ENCODE measurements at places on chromosomes 7 and 10.

DNA sequence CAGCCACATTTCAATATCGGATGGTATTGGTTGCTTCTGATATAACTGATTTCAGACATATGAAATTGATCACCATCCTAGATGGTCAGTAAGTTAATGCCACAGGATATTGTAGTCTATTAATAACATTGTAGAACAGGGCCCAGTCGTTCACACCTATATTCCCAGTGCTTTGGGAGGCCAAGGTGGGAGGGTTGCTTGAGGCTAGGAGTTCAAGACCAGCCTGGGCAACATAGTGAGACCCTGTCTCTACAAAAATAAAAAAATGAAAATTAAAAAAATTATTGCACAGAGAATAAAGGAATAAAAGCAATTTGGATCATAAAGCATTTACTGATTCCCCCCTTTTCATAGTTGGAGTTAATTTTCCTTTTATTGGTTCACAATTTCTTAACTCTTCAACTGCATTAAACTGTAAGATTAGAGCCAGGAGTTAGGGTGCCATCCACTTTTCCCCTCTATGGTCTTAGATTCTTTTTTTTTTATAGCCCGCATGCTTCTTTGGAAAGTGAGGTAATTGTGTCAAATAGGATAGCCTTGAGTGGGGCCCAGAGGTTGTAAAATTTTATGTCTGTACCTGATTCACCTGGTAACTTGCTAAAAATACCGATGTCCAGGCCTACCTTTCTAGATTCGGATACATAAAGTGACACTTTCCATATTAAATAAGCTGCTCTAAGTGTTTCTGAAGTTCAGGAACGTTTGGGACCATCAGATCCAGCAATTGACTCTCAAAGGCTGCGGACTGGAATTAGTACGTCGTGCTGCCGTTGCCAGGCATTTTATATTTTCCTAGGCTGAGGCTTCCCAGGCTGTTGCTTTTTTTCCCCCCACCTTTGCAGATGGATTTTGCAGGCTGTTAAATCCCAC, 24.7 kb downstream of the ADK start:
- no peak for DNase-seq

DNA sequence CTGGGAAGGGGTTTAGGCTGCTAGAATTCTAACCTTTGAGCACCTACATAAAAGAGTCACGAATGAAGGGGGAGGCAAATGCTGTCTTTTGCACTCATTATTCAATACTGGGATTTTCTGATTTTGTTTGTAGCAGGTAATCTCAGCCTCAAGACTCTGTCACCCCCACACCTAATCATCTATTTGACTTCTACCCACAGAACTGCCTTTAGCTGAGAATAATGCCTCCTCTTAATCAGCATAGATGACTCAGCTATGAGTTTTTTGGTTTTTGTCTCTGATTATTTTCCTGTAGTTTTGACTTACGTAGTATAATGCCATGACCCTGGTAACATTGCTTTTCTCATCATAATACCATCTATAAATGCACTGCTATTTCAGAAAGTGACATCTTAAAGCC, 42.7 kb upstream of the CACNB2 start:
- DNase-seq: no peak

DNA sequence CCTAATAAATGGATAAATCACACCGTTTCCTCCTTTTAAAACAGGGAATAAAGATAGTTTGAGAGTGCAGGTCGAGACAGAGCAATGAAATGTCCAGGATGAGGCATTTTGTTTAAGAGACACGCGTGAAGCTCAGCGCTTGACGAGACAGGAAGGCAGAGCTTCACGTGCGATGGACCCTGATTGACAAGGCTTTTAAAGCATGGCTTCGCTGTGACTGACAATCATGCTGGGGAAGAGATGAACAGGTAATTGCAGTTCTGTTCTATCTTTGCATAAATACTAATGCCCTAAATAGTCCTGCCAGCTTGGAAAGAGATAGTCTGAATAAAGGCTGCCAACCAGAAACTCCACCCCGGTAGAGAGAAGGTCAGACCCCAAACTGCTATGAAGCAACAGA, 442.3 kb upstream of the PFKP start:
- no peak for DNase-seq

GRCh38 chr10:68560186-68560942, at the start of gene TET1:
Gene TET1, plus strand, starts transcription at chr10:68560337. Its CDS starts 12,002 bp downstream, at chr10:68572339.
- DNase-seq: peak; percentile 48

- DNase-seq: no peak
These were observed 244.9 kb upstream of the LRRTM3 start for GRCh38 chr10:66680886-66681285.

DNA sequence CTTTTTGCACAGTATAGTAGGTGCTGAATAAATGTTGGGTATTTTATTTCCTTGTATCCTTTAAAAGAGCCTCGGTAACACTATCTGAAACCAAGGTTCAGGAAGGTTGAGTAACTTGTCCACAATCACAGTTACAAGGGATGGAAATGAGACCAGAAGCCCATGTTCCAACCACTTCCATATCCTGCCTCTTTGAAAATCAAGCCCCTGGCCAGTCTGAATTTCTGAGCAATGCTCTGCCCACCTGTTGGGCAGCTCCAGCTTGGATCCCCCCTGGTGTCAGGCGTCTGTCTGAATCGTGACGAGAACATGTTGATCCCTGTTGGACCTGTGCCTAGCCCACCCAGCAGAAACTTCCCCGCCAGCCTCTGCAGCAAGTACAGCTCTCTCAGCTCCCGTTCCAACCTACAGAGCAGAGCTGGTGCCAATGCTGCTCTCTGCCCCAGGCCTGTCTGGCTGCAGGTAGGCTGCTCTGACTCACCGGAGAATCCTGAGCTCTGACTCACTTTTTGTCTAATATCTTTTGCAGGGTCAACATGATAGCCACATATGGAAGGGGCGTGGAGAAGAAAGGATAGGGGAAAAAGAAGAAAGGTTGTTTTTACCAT, 595.5 kb downstream of the INHBA start:
- no peak for DNase-seq

- no peak for DNase-seq
These were observed 134.5 kb upstream of the CXCL12 start for GRCh38 chr10:44519361-44519760.

- DNase-seq: no peak
These were observed 265.9 kb downstream of the ZEB1 start for GRCh38 chr10:31584876-31585275.

- no peak for DNase-seq
These were observed 265.9 kb upstream of the ZMIZ1 start for GRCh38 chr10:78802866-78803265.

- DNase-seq: no peak
These were observed 72.3 kb downstream of the FAS start for GRCh38 chr10:89062861-89063260.

- no peak for DNase-seq
These were observed 12.5 kb downstream of the LIPA start for GRCh38 chr10:89238956-89239644.

DNA sequence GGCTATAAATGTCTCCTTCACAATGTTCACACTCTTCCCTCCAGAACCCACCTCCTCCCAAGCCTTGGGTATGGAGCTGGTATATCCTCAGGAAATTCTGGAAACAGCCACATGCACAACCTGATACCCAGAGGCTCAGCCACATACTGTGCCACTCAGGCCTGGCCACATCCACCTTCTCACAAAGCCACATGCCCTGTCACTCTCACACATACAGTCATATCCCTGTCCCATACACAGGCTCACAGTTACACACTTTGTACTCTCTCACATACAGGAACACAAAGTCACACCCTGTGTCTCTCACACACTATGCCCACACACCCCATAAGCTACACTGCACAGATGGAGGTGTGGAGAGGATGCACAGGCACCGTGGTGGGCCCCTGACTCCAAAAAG, 10.1 kb downstream of the KCNIP2 start:
- no peak for DNase-seq

GRCh38 chr10:72564596-72564995, 61.3 kb downstream of the MICU1 start:
- DNase-seq: no peak

DNA sequence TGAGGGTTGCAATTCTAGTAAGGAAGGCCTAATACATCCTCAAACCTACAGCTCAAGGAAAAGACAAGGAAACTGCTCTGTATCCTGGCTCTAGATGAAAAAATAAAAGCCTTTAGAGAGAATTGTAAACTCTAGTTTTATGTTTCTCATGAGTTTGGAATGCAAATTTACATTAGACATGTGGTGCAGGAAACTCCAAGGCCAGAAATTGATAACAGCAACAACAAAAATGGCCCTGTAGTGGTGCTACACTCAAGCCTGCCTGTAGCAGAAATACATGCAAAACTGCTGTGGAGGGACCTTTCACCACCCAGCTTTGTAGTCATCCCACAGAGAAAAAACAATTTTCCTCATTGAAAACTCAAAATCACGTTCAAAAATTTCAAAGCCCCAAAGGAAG, 546.7 kb upstream of the LRRN3 start:
- no peak for DNase-seq

DNA sequence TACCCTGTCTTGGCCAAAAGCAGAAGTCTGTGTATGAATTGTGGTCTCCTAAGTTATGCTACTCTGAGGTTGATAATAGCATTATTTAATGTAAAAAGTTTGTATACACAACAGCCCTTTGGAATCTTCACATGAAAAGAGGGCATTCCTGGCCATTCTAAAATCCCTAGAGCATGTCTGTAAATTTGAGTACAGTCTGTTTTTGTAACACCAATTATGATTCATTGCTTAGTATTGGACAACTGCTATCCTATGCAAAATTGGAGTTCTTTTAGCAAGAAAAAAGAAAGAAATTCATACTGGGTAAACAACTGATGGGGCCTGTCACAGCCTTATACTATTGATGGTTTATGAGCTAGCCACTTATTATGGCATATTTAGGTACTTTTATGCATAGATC, 10.2 kb downstream of the CUTC start:
- DNase-seq: no peak
